ENCODE measurements at places on chromosomes 16 and 17. TPM values are rescaled to one million over a fixed set of nuclear protein-coding genes. Genes with fewer than 3 reads are reported as not detected.

- DNase-seq = no peak
Measured at GRCh38 chr16:57039148-57039812, 49.9 kb downstream of the NLRC5 start.

DNA sequence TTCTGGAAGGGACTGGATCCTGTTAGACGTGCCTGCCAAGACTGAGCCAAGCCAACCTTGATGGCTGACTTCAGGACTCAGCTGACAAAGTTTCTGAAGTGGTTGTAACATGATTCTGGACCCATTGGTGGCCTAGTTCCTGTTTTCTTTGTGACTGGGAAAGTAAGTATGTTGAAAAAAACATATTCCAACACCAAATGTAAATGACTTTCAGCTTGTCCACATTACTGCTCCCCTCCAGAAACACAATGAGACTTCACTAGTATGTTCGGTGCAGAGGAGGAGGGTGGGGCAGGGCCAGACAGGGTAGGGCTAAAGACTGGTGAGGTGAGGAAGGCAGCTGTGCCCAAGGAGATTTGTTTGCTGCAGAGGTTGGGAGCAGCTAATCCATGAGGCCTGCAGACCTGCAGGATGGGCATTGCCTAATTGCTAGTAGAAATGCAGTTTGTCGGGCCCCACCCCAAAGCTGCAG, 26.4 kb downstream of the NMT1 start:
- no peak for DNase-seq

- peak; percentile 25 for DNase-seq
Measured at GRCh38 chr17:48241131-48241591, 133.6 kb downstream of the SNX11 start.

The TNK1 gene
- total RNA-seq = 8.4 TPM

The DYNLRB2 gene
- not detected for total RNA-seq

The TBX6 gene
- total RNA-seq = 0.60 TPM
